ENCODE measurements at places on chromosomes 11 and 22. TPM values are rescaled to one million over a fixed set of nuclear protein-coding genes. Genes with fewer than 3 reads are reported as not detected.

SAA4 gene
- not detected for total RNA-seq

USH1C gene
- total RNA-seq: 0.61 TPM

P4HA3 gene
- not detected for total RNA-seq

LUZP2 gene
- not detected for total RNA-seq

CCDC15 gene
- 0.47 TPM for total RNA-seq

KRTAP5-2 gene
- total RNA-seq: not detected

GRCh38 chr11:36271794-36272407 is 17.3 kb downstream of the COMMD9 start:
- no peak for DNase-seq

GRCh38 chr22:38346506-38346905 is 29.3 kb upstream of the CSNK1E start:
- no peak for DNase-seq

DNA sequence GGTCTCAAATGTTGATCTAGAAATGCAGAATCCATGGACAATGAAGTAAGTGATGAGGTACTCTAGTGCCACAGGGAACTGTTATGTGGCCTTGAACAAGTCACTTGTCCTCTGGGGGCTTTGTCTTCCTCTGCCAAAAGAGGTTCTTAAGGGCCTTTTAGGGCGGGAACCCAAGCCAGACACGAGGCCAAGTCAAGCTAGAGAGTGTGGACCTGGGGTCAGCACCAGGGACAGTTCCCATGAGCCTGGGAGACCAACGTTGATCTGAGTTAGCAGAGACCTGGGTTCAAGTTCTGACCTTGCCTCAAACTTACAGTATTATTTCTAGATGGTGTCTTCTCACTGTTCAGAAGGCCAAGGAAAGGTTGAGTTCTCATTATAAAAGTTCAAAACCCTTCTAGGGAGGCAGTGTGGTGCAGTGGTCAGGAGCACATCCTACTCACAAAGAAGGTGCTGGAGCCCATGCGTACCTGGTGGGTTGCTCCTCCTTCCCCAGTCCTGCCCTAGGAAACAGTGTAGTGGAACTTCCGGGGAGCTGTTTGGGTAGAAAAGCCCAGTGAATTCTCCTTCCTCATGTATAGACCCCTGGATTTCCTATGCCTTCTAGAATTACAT is 121.5 kb downstream of the CHST1 start:
- no peak for DNase-seq

GRCh38 chr22:26658671-26659478 is 1.5 kb downstream of the MIAT start:
- DNase-seq: peak; percentile 37

Measured in right cardiac atrium (tissue), 5 donors.